ENCODE measurements at places on chromosomes 2 and 18.

GRCh38 chr2:20617892-20618467, 32.9 kb downstream of the HS1BP3 start:
- DNase-seq, result no peak

- no peak for DNase-seq
These were observed 94.5 kb upstream of the MYCN start for GRCh38 chr2:15845737-15846405.

- no peak for DNase-seq
These were observed 73.9 kb upstream of the UXS1 start for GRCh38 chr2:106267997-106268396.

DNA sequence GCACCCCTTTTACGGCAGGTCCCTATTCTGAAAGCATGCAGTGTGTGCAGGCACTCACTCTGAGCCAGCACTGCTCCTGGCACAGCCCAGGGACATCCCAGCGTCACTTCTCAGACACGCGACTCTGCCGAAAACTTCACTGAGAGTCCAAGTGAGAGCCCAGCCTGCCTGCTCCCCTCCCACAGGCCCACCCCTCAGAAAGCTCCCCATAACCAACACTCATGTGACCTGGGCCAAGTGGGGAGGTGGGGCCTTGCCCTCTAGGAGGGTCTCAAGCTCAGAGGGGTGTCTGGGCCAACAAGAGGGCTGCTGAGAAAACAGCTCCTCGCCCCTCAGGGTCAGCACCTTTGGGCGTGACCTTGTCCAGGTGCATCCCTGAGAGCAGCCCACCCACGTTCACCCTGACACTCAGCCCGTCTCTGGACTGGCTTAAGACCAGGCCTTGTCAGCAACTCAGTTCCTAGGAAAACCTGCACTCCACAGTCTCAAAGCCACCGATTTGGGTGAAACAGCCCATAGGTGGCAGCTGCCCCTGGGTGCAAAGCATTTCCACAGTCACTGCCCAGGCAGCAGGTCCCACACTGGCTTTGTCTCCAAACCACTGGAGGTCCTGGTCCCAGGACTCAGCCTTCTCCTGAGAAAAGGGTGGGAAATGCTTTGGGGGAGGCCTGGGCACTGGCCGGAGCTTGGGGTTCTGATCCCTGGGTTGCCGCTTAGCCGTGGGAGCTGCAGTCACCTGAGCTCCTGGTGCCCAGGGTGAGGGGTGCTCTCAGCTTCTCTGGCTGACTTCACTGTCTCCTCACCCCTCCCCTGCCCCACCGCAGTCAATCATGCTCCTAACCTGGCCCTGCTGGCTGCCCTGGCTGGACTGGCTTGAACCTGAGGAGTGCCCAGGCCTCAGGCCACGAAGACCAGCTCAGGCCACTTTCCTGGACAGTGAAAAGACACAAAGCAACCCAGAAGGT, 209.6 kb downstream of the HDAC4 start:
- DNase-seq, result peak; percentile 3

DNA sequence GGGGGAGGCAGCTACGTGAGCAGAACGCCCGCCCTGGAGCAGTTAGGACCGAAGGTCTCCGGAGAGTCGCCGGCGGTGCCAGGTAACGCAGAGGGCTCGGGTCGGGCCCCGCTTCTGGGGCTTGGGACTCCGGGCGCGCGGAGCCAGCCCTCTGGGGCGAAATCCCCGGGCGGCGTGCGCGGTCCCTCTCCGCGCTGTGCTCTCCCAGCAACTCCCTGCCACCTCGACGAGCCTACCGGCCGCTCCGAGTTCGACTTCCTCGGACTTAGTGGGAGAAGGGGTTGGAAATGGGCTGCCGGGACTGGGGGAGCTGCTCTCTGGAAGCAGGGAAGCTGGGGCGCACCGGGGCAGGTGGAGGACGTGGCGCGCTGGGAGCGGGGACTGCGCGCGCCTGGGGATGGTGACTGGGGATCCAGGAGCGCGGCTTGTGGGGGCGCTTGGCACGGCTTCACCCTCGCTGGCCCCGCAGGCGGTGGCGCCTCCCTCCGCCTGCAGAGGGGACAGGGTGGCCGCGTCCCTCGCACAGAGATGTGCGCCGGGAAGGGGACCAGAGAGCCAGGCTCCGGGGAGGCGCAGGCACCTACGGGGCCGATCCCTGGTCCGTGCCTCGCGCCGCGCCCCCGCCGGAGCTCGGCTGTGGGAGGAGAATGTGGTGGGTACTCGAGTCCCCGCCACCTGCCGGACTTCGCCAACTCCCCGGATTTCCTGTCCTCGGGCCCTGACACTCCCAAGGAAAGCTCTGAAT, 688 bp downstream of the CDH20 start:
- DNase-seq, result no peak

- no peak for DNase-seq
These were observed 82.0 kb downstream of the DCDC2C start for GRCh38 chr2:3785220-3785889.

- DNase-seq, result no peak
These were observed 409.2 kb upstream of the SPHKAP start for GRCh38 chr2:228590681-228591080.

Data from stimulated activated naive CD8-positive, alpha-beta T cell treated with anti-CD3 and anti-CD28 coated beads, Interleukin-15, amount 100 ng/mL, for 72 hours (primary cell).